ENCODE measurements at places on chromosomes 2 and 18.

GRCh38 chr2:149365931-149366583 is 35.7 kb downstream of the LYPD6 start:
- peak; percentile 65 for DNase-seq

DNA sequence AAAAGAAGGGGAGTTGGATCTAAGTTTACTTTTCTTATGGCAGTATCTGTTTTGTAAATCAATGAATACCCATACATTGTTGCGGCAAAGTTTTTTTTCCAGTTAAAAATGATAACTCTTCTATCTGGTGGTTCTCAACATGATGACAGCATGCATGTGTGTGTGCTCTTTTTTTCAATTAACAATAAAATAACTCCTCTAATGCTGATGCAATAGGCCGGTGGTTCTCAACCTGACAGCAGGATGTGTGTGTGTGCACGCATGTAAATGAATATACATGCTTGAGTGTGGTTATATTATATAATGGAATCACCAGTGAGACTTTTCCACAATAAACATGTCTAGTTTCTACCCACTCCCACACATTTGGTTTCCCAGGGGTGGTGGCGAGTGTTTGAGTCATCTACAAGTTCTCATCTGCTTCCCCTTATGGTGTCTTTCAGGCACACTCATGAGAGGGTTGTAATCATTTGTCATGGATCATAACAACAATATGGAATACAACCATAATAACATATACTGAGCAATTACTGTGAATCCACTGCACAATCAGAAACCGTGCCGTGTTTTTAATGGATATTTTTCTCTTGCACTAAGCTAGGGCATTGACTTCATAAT is 31.2 kb downstream of the PARD3B start:
- no peak for DNase-seq

DNA sequence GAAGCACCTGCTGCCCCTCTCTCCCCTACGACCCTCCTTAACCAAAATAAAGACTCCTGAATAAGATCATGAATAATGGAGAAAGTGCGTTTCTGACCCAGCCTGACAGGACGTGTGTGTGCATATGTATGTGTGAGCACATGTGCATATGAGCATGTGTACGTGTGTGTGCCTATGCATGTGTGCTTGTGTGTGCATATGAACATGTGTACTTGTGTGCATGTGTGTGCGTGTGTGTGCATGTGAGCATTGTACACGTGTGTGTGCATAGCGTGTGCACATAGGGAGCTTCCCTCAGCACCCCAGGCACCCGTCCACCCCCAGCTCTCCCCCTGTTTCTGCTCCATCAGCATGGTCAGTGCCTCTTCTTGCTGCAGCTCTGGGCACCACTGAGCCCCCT is 10.7 kb downstream of the KCNIP3 start:
- DNase-seq, result no peak

DNA sequence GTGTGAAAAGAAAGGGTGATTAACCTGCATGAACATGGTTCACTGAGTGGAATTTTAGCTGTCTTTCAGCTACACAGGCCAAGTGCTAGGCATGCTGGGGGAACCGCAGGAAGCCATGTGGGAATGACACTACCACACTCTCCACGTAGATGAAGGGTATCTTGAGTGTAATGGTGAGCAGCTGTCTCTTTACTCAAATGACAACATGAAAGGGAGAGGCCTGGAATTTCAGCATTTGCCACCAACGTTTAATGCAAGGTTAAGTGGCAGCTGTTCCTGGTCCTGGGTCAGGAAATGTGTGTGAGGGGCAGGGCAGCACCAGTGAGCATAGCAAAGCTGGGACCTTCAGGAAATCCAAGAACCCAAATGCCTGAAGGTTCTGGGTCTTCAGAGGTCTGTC is 588.4 kb downstream of the SLC4A3 start:
- no peak for DNase-seq

DNA sequence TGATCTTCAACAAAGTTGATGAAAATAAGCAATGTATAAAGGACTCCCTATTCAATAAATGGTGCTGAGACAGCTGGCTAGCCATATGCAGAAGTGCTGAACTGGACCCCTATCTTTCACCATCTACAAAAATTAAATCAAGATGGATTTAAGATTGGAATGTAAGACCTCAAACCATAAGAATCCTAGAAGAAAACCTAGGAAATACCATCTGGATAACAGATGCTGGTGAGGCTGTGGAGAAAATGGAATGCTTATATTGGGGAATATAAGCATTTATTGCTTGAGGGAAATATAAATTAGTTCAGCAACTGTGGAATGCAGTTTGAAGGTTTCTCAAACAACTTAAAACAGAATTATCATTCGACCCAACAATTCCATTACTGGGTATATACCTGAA is 89.6 kb downstream of the GCA start:
- no peak for DNase-seq

GRCh38 chr2:149906886-149907285 is 319.3 kb upstream of the MMADHC start:
- DNase-seq, result no peak

GRCh38 chr2:55157474-55157884 is 74.6 kb downstream of the CLHC1 start:
- DNase-seq, result no peak

DNA sequence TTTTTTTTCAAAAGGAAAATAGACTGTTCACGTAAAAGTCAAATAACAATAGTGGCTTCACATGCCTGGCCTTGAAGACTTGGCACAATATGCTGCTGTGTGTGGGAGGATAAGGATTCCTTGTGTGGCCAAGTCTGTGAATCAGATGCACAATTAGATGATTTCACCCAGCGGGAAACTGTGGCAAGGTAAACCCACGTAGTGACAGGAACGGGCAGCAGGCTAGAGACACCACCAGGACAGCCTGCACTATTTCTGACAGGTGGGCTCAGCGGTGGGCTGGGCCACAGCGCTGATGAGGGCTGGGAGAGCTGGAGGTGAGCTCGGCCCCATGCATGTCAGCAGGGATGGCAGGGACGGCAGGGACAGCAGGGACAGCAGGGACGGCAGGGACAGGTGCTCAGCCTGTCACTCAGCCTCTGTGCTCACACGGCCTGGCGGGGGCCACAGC is 21.6 kb downstream of the SNORC start:
- no peak for DNase-seq

- peak; percentile 19 for DNase-seq
Observed at GRCh38 chr2:70304498-70304897, 2.6 kb upstream of the FAM136A start.

DNA sequence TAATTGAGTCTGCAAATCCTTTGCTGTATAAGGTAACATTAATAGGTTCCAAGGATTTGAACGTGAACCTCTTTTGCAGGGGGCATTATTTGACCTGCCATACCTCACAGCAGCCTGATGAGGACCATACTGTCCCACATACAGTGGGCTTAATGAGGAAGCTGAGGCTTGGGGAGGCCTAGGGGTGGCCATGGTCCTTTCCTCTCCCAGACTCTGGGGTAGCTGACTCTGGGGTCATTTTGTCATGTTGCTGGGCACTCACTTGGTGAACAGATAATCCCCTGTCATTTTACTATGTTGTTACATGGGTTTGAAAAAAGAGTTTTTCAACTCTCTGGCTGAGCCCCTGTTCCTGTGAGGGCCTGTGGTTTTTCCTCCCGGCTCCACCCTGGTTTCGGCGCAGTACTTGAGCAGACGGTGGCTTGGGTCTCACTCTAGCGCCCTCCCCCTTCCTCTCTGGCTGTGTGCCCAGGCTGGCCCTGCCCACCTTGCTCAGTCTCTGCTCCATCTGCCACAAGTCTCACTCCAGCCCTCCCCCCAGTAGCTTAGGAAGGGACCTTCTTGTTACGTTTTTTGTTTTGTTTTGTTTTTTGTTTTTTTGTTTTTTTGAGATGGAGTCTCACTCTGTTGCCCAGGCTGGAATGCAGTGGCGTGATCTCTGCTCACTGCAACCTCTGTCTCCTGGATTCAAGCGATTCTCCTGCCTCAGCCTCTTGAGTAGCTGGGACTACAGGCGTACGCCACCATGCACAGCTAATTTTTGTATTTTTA is 21.0 kb downstream of the INPP4A start:
- no peak for DNase-seq

- no peak for DNase-seq
Observed at GRCh38 chr2:125397535-125398251, 1258.3 kb upstream of the GYPC start.

DNA sequence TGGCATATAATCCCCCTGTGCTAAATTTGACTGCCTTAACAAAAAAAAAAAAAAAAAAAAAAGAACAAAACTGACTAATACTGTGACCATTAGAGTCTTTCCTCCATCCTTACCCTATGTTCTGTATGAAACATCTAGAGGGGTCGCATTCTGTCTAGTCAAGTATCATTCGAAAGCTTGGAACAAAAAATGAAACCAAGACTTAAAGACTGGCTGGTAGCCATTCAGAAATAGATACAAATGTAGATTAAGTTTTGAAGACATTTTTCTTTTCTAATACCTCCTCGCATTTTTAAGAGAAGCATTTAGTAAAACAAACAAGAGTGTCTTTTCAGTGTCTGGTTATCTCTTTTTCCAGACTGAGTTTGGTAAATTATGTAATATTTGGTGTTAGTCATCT is 66.7 kb downstream of the SPATS2L start:
- DNase-seq, result no peak

- DNase-seq, result no peak
Observed at GRCh38 chr2:39524756-39525635, 87.9 kb upstream of the MAP4K3 start.

- peak; percentile 40 for DNase-seq
Observed at GRCh38 chr2:176099159-176099727, 352 bp upstream of the HOXD12 start.

- no peak for DNase-seq
Observed at GRCh38 chr2:203038586-203038985, 23.9 kb downstream of the NBEAL1 start.

DNA sequence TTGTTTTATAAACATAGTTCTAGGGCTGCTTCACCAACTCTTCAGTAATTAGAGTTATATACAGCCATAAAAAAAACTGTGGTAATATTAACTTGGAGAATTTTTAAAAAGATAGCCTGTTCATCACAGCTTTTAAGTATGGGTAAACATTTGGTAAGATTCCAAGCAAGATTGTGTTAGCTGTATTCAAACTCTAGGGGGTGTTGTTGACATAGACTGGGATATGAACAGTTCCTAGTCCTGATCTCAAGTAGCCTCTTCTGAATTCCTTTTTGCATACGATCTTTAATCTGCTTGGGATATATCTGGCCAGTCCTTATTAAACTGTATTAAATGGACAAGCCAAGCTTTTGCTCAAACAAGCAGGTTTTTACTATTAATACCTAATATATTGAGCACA is 13.4 kb downstream of the NOP58 start:
- DNase-seq, result no peak

DNA sequence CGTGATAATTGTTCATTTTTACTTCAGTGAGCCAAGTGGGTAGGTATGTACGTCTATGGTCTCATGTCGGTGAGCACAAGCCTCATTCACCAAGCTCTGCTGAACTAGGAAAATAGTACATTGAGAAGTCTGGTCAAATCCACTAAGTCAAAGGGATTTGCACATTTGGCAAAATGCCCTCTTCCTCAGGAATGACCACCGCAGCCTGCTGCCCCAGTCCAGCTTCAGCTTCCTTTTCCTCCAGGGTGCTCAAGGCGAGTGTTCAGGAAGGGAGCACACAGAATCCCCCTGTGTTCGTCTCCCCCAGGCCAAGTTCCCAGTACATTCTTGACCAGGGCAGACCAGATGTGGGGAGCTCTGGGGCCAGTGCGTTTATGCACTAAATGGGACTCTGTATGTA is 23.0 kb downstream of the TCF7L1 start:
- DNase-seq, result no peak

GRCh38 chr2:229474125-229474524 is 203.0 kb upstream of the PID1 start:
- DNase-seq, result no peak

DNA sequence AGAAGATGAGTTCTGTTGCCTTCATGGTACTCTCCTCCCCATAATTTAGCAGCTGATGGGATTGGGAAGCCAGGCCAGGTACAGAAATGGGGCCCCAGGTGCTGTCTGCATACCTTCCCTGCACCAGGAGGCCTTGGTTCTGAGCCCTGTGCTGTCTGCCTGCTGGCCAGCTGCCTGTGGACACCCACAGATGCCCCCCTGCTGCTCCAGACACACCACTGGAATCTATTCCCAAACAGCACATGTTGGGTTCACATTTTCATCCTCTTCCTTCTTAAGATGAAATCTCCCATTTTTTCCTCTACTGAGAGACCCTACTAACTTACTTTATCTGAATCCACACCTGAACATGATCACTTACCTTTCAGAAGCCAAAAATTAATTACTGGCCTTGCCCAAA is 152.0 kb upstream of the CCDC68 start:
- no peak for DNase-seq

DNA sequence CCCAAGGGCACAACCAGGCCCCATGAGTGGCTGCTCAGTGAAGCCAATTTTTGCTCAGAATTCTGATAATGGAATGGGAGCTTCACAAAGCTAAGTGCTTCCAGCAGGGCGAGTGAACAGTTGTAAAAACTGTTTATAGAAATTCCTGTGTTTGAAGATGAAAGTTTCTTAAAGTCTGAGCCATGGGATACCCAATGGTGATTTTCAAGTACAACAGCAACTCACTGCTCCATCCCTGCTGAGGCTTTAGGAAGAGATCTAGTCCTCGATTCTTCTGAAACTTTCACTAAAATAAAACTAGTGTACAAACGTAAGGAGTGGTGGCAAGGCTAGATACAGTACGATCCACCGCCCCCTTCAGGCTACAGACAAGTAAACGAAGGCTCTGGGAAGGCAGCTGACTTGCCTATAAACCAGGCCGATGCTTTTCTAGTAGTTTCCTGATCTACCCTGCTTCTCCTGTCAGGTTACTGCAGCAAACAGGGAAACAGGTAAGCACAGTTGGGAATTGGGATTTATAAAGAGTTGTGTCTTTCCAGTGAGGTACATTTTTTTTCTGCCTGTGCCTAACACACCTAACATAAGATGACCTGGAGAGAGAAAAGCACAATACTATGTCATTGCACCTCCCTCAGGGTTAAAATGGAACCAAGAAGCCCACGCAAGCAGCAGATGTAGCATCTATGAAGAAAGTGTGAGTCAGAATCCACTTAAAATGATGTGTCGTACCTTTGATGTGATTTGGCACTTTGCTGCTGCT is 108.7 kb downstream of the UXS1 start:
- no peak for DNase-seq

- no peak for DNase-seq
Observed at GRCh38 chr2:71614976-71615766, 161.8 kb downstream of the DYSF start.

- no peak for DNase-seq
Observed at GRCh38 chr2:44997963-44998362, 11.3 kb downstream of the SIX2 start.

DNA sequence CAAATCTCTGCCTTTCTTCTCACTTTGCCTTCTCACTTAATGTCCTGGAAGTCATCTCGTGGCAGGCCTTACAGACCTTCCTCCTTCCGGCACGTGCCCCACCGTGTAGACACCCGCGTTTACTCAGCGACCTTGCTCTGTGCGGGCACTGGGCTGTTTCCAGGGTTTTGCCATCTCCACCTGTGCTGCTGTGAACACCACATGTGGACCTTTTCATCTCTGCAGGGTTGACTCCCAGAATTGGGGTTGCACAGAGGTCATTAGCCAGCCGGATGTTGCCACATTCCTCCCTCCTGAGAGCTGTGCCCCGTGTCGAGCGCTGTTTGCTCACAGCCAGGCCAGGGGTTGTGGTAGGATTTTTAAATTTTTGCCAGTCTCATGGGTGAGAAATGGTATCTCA is 25.4 kb downstream of the KCNG2 start:
- DNase-seq, result no peak
